ENCODE measurements at places on chromosomes 5 and 9.
A peak's percentile ranks its signal among the peaks of the same experiment; 100 is the strongest.

- no peak for DNase-seq
These were observed 42.9 kb upstream of the SUB1 start for GRCh38 chr5:32542216-32543059.

DNA sequence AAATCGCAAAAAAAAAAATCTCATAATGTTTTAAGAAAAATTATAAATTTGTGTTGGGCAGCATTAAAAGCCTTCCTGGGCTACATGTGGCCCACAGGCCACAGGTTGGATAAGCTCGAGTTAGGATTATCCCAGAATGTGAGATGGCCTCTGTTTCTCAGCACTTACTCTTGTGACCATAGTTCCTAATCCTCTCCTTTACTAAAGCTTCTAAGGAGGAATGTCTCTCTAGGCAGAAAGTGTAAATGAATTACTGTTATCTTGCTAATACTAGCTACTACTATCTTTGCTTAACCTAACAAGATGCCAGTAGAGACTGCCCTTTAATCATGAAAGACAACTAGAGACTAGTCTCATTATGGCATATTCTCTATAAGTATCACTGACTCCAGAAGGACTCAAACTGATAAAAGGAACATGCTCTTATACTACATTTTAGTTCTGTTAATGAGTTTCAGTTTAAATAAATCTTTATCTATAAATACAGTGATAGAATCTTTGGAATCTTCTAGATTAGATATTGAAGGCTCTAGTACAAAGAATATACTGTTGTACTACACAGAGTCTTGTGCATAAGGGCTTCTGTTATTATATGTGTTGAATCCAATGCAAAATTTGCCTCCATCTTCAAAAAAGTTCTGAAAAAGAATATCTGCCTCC lies 13.8 kb downstream of the INVS start:
- no peak for DNase-seq

DNA sequence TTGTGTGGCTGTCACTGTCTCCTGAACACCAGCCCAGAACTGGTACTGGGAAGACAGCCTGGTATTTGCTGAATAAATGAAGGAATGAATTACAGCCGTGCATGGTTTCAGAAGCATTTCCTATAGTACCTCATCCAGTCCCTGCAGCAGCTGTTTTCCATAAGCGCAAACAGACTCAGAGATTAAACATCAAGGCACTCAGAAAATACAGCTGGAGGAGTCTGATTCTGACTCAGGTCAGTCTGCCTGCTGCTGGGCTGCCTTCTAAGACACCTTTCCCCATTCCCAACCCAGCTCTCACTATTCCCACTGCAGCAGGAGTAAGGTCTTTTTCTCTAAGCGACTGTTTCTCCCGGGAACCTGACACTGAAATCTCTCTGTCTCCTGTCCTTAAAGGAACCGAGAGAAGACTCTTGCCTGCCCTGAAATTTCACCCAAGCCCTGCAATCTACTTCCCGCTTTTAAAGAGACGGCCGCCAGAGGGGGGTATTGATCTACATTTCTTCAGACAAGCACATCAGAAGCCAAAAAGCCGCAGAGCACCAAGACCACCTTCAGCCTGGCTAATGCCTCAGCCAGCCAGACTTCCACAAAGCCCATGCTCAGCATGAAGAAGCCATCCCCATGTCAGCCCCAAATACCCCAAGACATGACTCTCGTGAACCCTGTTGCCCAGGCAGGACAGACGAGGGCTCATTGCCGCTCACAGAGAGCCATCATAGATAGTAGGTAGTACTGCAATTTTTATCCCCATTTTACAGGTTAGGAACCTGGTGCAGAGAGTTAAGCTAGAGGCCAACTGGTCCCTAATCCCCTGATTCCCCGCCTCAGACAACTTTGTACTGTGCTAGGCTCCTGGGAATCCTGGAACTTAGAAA lies 5.4 kb upstream of the FOXI1 start:
- peak; percentile 73 for DNase-seq

GRCh38 chr5:61746831-61747575 lies 414.9 kb downstream of the ZSWIM6 start:
- no peak for DNase-seq

DNA sequence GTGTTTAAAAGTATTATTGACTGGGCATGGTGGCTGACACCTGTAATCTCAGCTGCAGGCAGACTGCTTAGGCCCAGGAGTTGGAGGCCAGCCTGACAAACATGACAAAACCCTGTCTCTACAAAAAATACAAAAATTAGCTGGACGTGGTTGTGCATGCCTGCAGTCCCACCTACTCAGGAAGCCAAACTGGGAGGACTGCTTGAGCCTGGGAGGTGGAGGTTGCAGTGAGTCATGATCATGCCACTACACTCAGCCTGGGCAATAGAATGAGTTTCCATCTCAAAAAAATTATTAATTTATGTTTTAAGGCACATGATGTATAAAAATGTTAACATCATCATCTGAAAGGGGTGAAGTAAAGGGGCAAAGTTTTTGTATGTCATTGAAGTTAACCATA lies 49.7 kb upstream of the FNIP1 start:
- no peak for DNase-seq

- no peak for DNase-seq
These were observed 147.9 kb downstream of the MACROH2A1 start for GRCh38 chr5:135251093-135251492.

Measured in iPS-NIHi11 (cell line).